ENCODE measurements at places on chromosomes 4 and X.

GRCh38 chr4:185318679-185319078, 77.0 kb downstream of the LRP2BP start:
- DNase-seq = no peak

- no peak for DNase-seq
Measured at GRCh38 chr4:153634738-153635353, 49.2 kb upstream of the TLR2 start.

DNA sequence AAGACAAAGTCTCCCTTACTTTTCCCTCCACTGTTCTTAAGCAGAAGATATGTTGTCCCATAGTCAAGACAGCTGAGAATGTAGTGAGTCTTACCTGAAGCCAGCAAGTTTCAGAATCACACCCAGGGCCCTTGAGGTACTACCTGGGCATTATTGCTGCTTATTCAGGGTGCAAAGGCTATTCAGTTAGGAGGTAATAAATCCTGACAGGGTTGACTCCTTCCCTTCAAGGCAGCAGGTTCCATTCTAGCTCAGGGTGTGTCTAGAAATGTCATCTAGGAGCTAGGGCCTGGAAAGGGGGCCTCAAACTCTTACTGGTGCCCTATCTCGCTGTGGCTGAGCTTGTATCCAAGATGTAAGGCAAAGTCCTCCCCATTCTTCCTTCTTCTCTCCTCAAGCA, 259.0 kb downstream of the FAT4 start:
- no peak for DNase-seq

DNA sequence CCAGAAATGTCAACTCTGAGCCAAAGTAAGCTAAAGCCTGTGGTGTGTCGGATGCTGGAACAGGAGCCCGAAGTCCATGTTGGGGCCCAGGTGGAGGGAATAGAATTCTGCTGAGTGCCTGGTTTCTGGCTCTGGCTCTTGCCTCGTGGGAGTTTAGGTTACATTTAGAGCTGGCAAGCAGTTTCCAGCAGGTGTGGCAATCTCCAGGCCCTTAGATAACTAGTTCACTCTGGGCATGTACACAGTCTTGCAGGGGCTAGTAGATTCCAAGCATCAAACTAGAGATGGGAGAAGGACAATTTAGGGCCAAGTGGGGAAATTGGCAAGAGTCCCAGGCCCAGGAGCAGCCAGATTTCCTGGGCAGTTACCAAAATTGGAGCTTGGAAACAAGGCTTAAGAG, 56.3 kb upstream of the STOX2 start:
- no peak for DNase-seq

GRCh38 chrX:9403374-9403773, 61.5 kb upstream of the TBL1X start:
- no peak for DNase-seq

GRCh38 chrX:38986586-38986985, 185.3 kb downstream of the MID1IP1 start:
- DNase-seq = no peak

GRCh38 chr4:16140879-16141249, 57.0 kb upstream of the PROM1 start:
- no peak for DNase-seq

DNA sequence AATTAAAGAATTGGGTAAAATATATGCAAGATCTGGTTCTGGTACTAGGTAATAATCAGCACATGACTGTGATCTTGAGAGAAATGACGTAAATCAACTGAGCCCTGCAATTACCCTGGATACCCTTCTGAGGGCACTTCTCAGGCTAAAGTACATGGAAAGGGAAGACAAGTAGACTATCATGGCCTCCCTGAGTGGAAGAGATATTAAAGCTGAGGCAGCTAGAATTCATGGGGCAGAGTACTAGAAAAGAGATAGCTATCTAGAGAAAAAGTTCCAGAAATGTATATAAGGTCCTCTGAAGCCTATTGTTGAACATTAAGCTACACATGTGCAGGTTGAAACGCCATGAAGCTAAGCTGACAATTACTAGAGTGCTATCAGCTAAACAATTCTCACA, 249.6 kb downstream of the NKX6-1 start:
- DNase-seq = no peak

GRCh38 chrX:123994730-123995129, 33.2 kb downstream of the STAG2 start:
- no peak for DNase-seq

- no peak for DNase-seq
Measured at GRCh38 chr4:64777286-64777685, 368.0 kb upstream of the TECRL start.

DNA sequence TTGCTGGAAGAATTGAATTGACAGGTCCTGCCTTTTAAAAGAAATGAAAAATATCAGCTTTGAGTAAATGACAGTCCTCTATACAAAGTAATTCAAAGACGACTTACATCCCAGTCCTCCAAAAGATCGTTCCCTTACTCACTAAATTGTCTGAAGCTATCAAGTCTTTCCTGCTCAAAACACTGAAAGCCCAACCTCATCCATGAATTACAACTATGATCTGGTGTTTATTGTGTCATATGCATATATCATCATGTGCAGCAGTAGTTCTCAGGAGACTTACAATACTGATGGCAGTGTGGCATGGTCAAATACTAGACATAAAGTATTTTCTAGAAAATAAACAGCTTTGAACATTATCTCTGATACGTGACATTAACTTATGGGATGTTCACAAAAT, 97.8 kb downstream of the PDGFC start:
- no peak for DNase-seq

- DNase-seq = no peak
Measured at GRCh38 chr4:123234955-123235354, 161.6 kb upstream of the SPRY1 start.

- no peak for DNase-seq
Measured at GRCh38 chr4:158996669-158997074, 106.2 kb upstream of the RAPGEF2 start.

DNA sequence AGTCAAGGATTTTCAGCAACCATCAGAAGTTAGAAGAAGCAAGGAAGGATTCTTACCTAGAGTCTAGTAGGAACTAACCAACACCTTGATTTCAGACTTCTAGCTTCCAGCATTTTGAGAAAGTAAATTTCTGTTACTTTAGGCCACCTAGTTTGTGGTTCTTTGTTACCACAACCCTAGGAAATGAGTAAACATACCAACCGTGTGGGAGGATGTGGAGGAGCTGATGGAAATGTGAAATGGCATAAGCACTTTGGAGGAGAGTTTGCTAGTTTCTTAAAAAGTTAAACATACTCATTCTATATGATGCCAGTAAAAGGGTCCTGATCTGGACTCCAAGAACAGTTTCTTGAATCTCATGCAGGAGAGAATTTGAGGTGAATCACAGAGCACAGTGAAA, 679.4 kb downstream of the PDHA2 start:
- DNase-seq = no peak

DNA sequence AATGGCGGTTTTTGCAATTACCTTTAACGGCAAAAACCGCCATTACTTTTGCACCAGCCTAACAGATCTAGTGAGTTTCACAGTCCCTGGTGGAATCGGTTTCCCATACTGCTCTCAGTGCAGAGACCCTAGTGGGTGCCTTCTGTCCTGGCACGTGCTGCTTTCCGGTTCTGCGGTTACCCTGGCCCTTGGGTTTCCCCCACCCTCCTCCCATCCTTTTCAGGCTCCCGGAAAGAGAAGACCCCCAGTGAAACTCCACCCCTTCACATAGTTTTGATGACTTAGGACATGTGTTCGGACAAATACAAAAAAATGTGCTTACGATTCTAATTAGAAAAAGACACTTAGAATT, 36.9 kb downstream of the NLGN3 start:
- DNase-seq = peak; percentile 49

GRCh38 chr4:75769036-75769435, 44.7 kb downstream of the USO1 start:
- no peak for DNase-seq

GRCh38 chrX:40152173-40152711, 54.5 kb upstream of the BCOR start:
- DNase-seq = no peak

GRCh38 chrX:150200820-150201287, 162.3 kb upstream of the MAMLD1 start:
- DNase-seq = peak; percentile 71

- DNase-seq = no peak
Measured at GRCh38 chr4:152166567-152166966, 369.3 kb downstream of the FBXW7 start.

DNA sequence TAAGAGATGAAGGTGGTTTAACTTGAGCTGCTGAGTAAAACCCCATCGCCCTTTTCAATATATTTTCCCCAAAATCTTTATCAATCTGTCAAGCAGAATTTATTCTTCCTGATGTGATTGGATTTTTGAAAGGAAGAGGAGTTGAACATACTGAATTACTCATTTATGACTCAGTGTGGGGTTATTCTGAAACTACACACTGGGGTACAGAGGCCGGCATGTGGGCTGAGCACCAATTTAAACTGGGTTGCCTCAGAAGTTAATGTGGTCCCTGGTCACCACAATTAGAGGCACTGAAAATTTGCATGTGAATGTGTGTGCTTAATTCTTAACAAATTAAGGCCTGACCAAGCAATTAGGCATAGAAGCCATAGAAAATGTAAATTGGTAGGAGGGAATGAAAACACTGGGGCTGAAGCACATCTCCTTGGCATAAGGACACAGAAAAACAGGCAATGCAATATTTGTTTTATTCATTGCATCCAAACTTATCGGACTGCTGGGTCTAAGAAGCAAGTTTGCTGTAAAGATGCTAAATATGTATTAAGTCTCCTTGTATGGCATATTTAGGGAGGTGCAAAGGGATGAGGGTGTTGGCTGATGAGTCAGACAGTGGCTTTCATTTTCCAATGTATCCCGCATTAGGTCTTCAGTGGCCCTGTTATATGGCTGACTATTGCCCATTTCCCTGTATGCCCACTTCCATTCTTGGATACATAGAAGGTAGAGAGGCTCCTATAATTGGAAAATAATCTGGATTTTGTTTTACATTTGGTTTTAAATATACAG, 170.9 kb downstream of the IL15 start:
- DNase-seq = no peak

GRCh38 chrX:9324676-9325075, 140.2 kb upstream of the TBL1X start:
- no peak for DNase-seq

DNA sequence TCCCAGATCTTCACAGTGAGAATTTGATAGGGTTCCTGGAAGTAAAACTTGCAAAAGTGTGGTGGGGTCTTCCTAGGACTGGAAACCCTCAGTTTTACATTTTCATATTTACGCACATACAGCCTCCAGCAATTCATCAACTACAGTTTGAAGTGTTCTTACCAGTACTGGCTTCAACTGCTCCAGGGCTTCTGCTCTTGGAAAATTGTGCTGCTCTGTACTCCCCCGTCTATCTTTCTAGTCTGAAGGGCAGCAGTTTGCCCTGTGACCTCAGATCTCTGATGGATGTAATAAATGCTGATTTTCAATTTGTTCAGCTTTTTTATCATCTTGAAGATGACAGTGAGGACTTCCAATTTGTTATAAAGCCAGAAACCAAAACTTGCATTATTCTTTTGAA, 458.9 kb upstream of the FSTL5 start:
- no peak for DNase-seq

DNA sequence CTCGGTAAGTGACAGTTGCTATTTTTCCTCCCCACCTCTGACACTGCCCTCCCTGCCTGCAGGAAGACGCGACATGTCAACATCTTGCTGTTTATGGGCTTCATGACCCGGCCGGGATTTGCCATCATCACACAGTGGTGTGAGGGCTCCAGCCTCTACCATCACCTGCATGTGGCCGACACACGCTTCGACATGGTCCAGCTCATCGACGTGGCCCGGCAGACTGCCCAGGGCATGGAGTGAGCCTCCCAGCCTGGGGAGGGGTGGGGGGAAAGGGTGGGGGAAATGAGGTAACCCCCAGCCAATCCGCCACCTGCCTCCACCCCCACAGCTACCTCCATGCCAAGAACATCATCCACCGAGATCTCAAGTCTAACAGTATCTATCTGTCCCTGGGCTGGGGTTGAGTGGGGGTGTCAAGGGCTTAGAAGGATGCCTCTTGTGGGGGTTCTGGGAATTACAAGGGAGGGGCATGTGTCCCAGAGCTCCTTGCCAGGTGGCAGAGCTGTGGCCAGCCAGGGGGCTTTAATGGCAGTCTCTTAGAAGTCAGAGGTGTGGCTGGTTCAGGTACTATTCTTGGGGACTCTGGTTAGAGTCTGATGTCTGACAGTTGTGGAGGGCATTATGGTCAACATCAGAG, 7.8 kb downstream of the ARAF start:
- peak; percentile 39 for DNase-seq

DNA sequence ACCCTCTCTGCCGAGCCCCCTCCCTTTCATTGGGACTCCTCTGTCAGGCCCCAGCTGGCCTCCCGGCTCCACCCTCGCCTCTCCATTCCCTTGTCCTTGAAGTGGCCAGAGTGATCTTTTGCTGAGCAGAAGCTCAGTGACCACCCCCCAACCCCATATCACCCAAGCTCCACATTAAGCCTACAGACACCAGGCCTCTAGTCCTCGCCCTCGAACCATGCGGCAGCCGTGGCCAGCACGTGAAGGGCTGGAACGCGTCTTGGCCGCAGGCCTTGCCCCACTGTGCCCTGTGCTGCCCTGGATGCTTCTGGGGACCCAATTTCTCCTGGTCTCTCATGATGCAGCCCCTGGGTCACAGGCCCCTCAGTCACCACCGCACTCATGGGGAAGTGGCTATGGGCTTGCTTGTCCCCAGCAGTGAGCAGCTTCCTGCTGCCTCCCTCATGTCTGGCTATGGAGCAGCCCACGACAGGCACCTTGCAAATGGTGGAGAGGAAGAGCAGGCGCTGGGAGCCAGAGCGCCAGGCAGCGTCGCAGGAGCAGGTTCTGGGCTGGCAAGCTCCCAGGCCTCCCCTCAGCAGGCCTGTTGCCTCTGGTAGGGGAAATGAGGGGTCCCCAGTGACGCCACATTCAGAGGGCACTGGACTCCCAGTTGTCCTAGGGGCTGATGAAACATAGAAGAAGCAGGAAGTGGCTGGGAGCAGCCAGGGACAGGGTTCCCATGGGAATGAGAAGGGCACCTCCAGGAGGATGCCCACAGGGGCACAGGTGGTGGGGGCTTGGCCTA, 757 bp upstream of the SRPK3 start:
- DNase-seq = no peak

DNA sequence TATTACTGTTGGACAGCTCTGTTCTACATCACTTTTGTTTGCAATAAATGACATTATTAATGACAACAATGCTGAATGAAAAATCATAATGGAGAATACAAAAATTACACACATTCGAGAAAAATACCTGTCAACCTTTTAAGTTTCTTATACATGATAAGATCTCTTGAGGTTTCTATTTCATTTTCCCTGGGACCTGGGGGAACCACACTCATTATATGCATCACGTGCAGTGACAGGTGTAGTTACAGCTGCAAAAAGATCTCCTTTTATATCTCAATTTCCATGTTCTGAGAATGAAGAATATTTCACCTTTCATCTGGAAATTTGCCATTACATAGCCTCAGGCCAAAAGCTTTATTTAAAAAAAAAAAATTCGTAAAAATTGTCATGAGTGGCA, 1347.0 kb upstream of the AGA start:
- no peak for DNase-seq

Measured in activated T-cell treated with anti-CD3 and anti-CD28 coated beads, Interleukin-2, amount 50 U/mL, for 72 hours (primary cell).